ENCODE measurements at places on chromosomes 2 and 18.

DNA sequence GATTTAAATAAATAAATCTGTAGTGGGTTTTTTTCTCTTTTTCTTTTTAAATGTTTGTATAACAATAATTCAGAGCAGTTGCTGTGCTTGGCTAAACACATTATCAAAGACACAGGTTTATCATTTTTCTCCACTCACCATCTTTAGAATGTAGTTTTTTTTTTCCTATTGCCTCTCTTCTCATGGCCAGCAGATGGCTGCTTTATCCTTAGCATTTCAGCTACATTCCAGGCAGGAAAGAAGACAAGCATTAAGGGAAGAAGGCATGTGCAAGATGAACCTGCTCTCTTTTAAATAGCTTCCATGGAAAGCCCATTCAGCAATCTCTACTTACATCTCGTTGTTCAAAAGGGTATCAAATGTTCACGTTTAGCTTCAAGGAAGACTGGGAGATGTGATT is 42.6 kb downstream of the ARHGAP15 start:
- DNase-seq = no peak

DNA sequence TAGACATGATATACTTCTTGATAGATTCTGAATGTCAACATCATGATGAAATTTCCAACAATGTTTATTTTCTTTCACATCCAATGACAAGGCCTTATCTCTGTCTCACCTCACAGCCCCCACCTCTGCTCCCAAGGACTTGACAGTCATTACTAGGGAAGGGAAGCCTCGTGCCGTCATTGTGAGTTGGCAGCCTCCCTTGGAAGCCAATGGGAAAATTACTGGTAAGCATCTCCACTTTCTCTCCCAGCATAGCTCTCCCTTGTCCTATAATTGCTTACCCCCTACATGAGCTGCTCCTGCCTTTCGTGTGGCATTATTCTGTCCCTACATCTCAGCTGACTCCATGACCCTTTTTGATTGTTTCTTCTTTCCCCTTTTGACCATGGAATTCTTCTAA is 821.8 kb downstream of the MBD2 start:
- DNase-seq = no peak

GRCh38 chr2:40178971-40179370 is 272.9 kb downstream of the SLC8A1 start:
- no peak for DNase-seq

DNA sequence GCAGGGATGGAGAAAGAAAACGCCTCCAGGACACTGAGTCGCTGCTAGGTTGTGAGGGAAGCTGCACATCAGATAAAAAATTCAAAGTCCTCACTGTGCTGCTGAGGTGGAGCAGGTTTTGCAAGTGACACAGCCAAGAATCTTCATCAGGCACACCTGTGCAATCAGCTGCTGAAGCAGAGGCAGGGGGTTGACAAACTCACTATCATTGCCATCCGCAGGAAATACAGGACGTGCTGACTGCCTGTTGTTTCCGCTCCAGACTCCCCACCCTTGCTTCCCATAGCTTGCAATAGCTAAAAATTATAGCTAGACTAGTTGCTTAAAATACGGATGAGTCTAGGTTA is 147.8 kb upstream of the FHL2 start:
- DNase-seq = no peak

- no peak for DNase-seq
Observed at GRCh38 chr2:25222477-25223121, 54.2 kb upstream of the POMC start.

GRCh38 chr2:114089636-114090319 is 199.9 kb downstream of the ACTR3 start:
- DNase-seq = no peak

DNA sequence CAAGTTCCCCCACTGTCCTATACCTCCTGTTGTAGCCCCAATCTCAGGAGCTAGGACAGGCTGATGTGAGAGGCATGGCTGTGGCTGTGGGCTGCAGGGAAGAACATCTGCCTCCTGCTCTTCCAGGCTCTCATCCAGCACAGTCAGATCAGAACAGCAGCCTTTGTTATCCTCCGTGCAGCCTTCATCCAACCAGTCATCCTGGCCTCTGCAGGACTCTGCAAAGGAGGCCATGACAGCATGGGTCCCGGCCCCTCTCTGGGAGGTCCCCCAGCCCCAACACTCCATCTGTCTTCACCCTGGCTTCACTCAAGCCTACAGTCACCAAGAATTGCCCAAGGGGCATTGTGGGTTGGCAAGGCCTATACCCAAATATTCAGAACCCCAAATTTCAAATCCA is 223.2 kb upstream of the COPS8 start:
- no peak for DNase-seq
